Activated CD4-positive, alpha-beta T cell treated with anti-CD3 and anti-CD28 coated beads for 24 hours (primary cell): ENCODE measurements at places on chromosomes 12 and 14.

DNA sequence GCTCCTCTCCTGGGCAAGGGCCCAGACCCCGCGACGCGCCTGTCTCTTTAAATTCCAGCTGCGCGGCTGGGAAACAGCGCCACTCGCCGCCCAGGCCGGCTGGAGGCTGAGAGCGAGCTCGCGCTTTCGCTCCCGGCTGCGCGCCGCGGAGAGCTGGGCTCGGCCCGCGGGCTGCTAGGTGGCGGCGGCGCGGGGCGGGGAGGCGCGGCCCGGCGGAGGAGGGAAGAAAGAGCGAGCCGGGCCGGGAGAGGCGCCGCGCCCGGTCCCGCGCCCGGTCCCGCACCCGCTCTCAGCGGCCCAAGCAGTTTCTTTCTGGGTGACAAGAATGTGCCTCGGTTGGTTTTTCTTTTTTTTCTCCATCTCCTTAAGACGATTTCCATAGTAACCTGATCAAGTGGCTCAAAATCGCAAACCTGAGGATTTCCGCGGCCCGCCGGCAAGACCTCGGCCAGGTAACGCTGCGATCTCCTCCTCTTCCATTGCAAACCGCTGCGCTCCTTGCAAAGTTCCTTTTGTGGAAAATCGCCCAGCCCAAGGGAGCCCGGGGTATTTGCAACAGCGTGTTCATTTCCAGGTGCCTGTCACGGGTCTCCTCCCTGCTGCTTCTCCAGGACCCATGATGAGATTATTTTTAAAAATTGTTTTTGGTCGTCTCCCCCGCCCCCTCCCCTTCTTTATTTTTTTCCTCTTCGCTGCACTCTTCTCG is 259.5 kb upstream of the E2F7 start:
- no peak for DNase-seq

GRCh38 chr12:45357539-45358417 is 141.9 kb downstream of the ANO6 start:
- no peak for DNase-seq

DNA sequence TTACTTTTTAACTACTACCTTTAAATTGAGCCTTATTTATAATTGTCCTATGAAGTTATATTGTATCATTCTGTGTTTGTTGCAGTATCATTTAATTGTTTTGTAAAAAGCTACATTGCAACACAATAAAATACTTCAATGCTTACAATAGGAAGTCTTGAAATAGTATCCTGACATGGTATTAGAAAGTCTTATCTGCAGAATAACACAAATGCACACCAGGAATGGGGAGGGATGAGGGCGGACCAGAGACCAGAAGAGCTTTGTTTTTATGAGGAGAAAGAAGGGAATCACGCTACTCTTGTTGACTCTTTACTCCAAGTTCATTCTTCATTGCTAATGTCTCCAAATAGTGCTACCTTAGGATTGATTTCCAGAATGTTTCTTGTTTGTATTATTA is 120.2 kb downstream of the MON2 start:
- DNase-seq = no peak

- no peak for DNase-seq
Observed at GRCh38 chr12:72432037-72432604, 160.0 kb downstream of the TRHDE start.

DNA sequence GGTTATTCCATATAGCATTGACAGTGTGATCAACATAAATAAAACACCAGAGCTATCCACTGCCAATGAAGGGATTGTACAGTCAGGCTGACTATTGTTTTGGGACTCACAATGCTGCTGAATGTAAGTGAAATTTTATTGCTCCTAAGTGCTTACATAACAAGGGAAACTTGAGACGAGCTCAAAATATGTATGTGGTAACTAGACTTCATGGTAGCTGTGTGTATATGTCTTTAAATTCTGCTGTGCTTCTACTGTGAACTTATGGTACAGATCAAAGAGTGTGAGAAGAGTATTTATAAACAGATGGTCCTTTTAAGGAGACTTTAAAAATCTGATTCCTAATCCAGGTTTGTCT is 6.9 kb downstream of the FLRT2 start:
- DNase-seq = no peak

GRCh38 chr14:102739190-102739469 is 38.1 kb upstream of the TRAF3 start:
- no peak for DNase-seq

DNA sequence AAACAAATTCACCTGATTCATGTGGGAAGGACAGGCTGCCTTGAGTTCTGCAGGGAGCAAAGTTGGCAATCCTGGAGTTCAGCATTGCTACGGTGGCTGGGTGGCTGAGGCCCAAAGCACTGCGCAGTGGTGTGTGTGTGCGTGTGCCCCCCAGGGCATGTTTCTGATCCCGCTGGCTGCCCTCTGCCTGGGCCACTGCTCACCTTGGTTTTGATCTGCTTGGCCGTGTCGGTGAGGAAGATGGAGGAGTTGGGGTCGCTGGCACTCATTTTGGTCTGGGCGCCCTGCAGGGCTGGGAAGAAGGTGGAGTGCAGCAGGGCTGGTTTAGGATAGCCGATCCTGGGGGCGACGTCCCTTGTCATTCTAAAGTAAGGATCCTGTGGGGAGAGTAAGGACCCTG is 19.1 kb downstream of the SLC25A47 start:
- DNase-seq = no peak

DNA sequence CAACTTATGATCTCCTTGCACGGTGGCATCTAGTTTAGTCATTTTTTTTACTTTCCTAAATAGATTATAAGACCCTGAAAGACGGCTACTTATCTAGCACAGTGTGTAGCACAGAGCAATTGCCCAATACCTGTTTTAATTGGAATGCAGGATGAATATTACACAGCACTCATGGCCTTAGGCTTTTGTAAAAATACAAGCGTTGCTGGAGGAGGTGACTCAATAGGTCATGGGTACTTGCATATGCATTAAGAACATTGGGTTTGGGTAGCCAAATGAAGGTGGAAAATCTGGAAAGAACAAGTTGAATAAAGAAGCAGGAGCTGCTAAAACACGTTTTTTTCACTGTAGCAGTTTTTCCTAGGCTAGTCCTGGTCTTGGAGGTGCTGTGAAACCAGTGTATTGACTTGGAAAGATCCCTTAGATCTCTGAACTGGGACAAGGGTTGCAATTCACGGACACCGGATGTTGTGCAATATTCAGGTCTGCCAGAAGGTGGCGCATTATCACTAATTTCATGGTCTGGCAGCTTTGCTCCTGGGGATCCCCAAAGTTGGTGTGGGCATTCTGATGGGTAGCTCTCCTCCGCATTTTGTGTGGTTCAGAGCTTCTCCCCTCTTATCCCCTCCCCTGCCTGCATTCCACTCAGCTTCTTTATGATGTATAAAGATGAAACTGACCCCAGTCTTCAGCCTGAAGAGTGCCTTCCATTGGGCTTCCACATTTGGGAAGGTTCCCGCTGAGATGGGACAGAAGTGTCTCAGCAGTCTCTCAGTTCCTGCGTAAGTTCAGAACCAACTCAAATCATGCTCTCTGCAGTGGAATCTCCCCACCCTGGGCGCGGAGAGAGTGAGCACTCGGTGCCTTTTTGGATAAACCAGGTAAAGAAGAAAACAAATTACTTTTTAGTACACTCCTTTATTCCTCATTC is 278.3 kb downstream of the NRXN3 start:
- no peak for DNase-seq
